Fibroblast of the aortic adventitia (primary cell): ENCODE measurements at places on chromosomes 11 and 22. TPM values are rescaled to one million over a fixed set of nuclear protein-coding genes. Genes with fewer than 3 reads are reported as not detected.

CNGA4 gene
- not detected in 2 replicates for total RNA-seq

SCGB2A2 gene
- not detected in 2 replicates for total RNA-seq

LRRC56 gene
- total RNA-seq: 0.45 and 1.2 TPM in 2 replicates

BTBD18 gene
- total RNA-seq: 0.09 TPM in 1 of 2 replicates, not detected in the other

P2RY2 gene
- 0.18 TPM in 1 of 2 replicates, not detected in the other for total RNA-seq

APOL1 gene
- 10.3 and 29.4 TPM in 2 replicates for total RNA-seq
